ENCODE measurements at places on chromosomes 6 and 20.

- DNase-seq, result no peak
Observed at GRCh38 chr6:54981647-54982046, 135.1 kb downstream of the FAM83B start.

DNA sequence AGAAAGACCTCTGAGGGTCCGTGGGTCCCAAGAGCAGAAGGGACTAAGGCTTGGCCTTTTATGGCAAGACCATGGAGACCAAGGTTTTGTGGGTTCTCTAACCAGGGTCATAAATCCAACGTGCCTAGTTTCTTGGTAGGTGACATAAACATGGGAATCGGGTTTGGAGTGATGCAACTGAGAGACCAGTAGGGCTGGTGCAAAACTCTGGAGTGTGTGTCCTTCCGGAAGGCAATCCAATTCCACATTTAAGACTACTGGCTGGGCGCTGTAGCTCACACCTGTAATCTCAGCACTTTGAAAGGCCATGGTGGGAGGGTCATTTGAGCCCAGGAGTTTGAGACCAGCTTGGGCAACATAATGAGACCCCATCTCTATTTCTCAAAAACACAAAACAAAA, 116.5 kb upstream of the ARG1 start:
- no peak for DNase-seq

DNA sequence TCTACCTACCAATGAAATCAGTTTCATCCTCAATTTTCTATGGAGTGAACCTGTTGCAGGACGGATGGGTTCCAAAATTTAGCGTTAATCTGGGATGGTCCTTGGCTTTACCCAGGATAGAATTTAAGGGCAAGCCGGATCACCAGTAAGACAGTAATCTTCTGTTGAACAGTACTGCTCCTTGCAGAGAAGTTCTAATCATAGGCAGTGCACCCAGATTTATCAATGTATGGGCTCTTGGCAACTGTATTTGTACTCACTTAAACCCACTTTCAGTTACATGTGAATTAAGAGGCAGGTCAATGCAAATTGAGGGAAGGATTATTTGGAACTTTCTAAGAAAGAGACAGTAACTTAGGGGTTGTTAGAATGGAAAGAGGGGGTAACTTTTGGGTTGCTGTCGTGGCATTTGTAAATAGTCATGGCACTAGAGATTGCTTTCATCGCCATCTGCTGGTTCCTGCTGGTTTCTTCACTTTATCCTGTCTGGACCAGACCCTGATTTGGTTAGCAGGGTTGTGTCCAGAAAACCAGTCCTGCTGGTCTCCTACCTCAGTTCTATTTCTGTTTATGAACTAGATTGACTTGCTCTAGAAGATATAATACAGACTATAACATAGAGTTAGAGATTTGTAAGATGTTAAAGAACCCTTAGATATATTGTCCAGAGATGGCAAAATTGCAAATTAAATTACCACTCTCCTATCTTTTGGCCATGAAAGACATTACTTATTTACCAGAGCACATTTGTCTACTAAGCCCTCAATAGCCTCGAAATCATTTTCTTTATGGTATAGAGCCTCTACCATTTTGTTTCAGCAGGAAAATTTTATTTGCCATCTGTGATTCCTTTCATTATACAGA, 646.3 kb downstream of the UTRN start:
- DNase-seq, result peak; percentile 66

GRCh38 chr20:23115822-23116221, 29.7 kb upstream of the CD93 start:
- DNase-seq, result peak; percentile 71

GRCh38 chr6:124973780-124974179, 11.5 kb downstream of the RNF217 start:
- DNase-seq, result peak; percentile 56

- no peak for DNase-seq
Observed at GRCh38 chr6:99789767-99790166, 183.1 kb downstream of the PRDM13 start.

DNA sequence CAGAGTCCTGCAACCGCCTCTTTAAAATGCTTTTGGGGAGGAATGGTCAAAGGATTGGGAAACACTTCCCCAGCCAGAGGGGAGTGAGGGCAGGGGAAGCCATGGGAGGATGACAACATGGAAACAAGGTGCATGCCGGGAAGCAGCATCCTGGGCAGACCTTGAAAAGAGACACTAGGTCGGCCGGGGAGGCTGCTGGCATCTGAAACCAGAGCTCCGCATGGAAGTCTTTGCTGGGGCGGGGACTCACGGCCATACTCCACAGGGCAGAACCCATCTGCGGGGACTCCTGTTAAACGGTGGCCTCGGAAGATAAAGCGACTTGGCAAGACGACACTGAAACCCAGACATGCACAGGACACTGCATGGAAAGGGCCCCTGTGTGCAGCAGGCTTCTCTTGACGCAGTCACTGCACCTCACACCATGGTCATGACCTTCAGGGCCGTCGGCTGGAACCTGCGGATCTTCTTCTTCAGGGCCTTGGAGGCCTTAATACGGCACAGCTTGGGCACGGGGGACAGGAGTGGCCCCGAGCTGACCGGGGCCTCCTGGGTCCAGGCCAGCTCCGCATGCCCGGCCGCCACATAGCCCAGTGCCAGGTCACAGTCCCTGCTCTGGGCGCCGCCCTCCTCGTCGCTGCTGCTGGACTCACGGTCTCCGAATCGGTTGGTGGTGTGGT, 12.4 kb downstream of the DACT2 start:
- no peak for DNase-seq

- DNase-seq, result no peak
Observed at GRCh38 chr20:44070139-44070900, 116.7 kb downstream of the JPH2 start.

DNA sequence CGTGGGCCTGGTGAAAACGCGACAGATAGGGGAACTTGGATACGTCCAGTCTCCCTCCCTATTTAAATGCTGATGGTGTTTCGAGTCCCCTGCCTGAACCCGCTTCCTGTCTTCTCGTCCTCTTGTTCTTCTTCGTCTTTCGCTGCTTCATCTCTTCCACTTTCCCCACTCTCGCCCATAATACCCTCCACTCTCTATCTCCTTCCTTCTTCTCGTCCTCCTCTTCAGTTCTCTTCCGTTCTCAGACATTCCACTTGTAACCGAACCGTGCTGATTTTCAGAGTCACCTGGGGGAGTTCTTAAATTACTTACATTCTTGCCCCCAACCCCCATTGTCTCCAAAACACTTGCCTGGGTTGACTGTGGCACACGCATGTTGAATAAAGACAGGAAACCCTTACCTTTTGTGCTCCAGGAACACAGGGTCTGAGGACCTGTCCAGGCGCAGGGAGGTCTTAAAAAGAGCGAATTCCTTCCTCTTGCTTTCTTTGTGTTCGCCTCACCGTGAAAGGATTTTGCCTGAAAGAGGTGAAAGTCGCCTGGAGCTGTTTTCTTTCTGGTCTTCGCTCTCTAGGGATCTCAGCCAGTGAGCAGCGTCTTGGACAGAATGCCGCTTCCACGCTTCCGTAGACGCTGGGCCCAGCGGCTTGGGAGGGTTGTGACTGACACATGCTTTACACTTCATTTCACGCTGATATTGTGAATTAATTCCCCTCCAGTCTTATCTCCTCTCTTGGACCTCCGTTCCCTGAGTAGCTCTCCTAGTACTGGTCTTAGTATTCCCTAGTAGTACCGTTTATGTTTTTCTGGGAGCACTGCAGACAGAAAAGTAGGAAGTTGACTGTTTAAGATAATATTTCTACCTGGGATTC, 184.0 kb downstream of the GPX5 start:
- DNase-seq, result no peak

Data from myocyte (in vitro differentiated cells).